GM23338 (cell line): ENCODE measurements at places on chromosomes 12 and 14. TPM values are rescaled to one million over a fixed set of nuclear protein-coding genes. Genes with fewer than 3 reads are reported as not detected.

Gene SRRM4
- 0.53 and 0.61 TPM in 2 replicates for polyA plus RNA-seq

Gene GPR84
- not detected in 2 replicates for polyA plus RNA-seq

Gene MYBPC1
- 0.18 TPM in 1 of 2 replicates, not detected in the other for polyA plus RNA-seq

Gene ESRRB
- polyA plus RNA-seq, result 0.09 and 0.31 TPM in 2 replicates

Gene NINJ2
- polyA plus RNA-seq, result 1.2 and 2.6 TPM in 2 replicates

Gene COX8C
- 0.73 TPM in 1 of 2 replicates, not detected in the other for polyA plus RNA-seq

Gene LRRC23
- polyA plus RNA-seq, result 2.4 and 2.9 TPM in 2 replicates

Gene KIF5A
- polyA plus RNA-seq, result 9.1 and 11.1 TPM in 2 replicates

Gene CCDC175
- 0.42 and 0.50 TPM in 2 replicates for polyA plus RNA-seq

Gene OTX2
- polyA plus RNA-seq, result 13.6 and 16.5 TPM in 2 replicates
